Glomerular endothelial cell (primary cell): ENCODE measurements at places on chromosomes 13 and 19. TPM values are rescaled to one million over a fixed set of nuclear protein-coding genes. Genes with fewer than 3 reads are reported as not detected.

The GPR180 gene
- total RNA-seq, result 9.9 and 10.6 TPM in 2 replicates

The OR10H1 gene
- not detected in 2 replicates for total RNA-seq

The B3GNT3 gene
- total RNA-seq, result not detected in 2 replicates

The MAU2 gene
- total RNA-seq, result 34.3 and 46.0 TPM in 2 replicates

The ZNF253 gene
- 6.7 and 8.3 TPM in 2 replicates for total RNA-seq

The TUBA3C gene
- total RNA-seq, result not detected in 2 replicates

The UBE2L5 gene
- 0.18 TPM in 1 of 2 replicates, not detected in the other for total RNA-seq

The RGL3 gene
- not detected in 2 replicates for total RNA-seq

The DDX49 gene
- 46.3 and 56.3 TPM in 2 replicates for total RNA-seq

The ZNF677 gene
- 18.7 and 28.1 TPM in 2 replicates for total RNA-seq

The ZNF471 gene
- 2.2 and 2.8 TPM in 2 replicates for total RNA-seq

The HSD17B14 gene
- 38.8 and 39.6 TPM in 2 replicates for total RNA-seq

The ZNF85 gene
- 7.8 and 14.1 TPM in 2 replicates for total RNA-seq
